Activated CD8-positive, alpha-beta memory T cell treated with anti-CD3 and anti-CD28 coated beads, Interleukin-2, amount 10 ng/mL, durations not matched to agents 7 days and 5 days (primary cell): ENCODE measurements at places on chromosomes 6 and 20. TPM values are rescaled to one million over a fixed set of nuclear protein-coding genes. Genes with fewer than 3 reads are reported as not detected.
A peak's percentile ranks its signal among the peaks of the same experiment; 100 is the strongest.

Gene C6orf15
- total RNA-seq, result not detected

Gene RNF39
- not detected for total RNA-seq

Gene FAM83C
- not detected for total RNA-seq

Gene IRF4
- 254 TPM for total RNA-seq

Gene CDH26
- 0.42 TPM for total RNA-seq

Gene THEMIS
- total RNA-seq, result 133 TPM

Gene SLC22A1
- 1.6 TPM for total RNA-seq

Gene NRSN1
- not detected for total RNA-seq

Gene DDX43
- 1.3 TPM for total RNA-seq

Gene CD24
- total RNA-seq, result 0.23 TPM

- H3K27me3 ChIP-seq, result no peaks in the 10 kb centered on the region
- DNase-seq, result peak; percentile 43
- peaks cover 2% of the 10 kb centered on the region for H3K36me3 ChIP-seq
- H3K27ac ChIP-seq, result no peak overlapping the region
- peaks cover 13% of the 10 kb centered on the region for H3K4me1 ChIP-seq
- no peak overlapping the region for H3K4me3 ChIP-seq
Measured at GRCh38 chr20:33522256-33522820, 32.4 kb downstream of the CBFA2T2 start.

DNA sequence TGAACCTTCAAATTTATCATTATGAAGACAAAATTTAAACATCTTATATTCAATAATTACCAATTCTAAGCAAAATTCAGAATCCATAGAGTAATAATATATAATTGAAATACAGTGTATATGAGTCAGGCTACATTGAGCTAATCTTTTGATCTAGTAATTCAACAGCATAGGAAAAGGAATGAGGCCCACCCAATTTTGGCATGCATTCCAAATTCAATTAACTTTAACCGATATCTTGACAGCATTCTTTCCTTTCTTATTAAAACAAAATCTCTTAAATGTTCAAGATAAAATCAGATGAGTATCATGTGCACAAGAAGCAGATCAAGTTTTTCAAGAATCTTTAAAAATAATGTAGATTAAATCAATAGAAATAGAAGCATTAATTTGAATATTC lies 132.9 kb upstream of the QKI start:
- H3K4me3 ChIP-seq, result no peak overlapping the region
- H3K4me1 ChIP-seq, result no peaks in the 10 kb centered on the region
- no peak for DNase-seq
- no peaks in the 10 kb centered on the region for H3K27me3 ChIP-seq

- DNase-seq, result no peak
- H3K4me1 ChIP-seq, result no peaks in the 10 kb centered on the region
Measured at GRCh38 chr6:99761711-99762110, 155.1 kb downstream of the PRDM13 start.

DNA sequence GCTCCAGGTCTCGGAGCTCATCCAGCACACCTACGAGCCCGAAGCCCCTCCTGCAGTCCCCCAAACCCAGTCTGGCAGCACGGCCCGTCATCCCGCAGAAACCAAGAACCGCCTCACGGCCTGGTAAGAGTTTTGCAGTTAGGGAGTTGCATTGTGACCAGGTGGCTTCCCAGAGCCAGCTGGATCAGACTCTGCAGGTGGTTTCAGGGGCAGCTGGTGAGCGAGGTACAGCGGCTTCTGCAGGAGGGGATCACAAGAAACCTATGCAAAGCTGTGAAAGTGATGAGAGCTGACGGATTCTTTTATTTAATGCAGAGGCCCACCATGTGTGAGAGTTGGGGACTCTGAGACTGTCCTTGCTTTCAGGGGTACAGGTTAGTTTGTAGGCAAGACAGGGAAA lies 45.9 kb upstream of the SCGN start:
- H3K36me3 ChIP-seq, result no peaks in the 10 kb centered on the region
- no peak for DNase-seq
- no peaks in the 10 kb centered on the region for H3K4me1 ChIP-seq

DNA sequence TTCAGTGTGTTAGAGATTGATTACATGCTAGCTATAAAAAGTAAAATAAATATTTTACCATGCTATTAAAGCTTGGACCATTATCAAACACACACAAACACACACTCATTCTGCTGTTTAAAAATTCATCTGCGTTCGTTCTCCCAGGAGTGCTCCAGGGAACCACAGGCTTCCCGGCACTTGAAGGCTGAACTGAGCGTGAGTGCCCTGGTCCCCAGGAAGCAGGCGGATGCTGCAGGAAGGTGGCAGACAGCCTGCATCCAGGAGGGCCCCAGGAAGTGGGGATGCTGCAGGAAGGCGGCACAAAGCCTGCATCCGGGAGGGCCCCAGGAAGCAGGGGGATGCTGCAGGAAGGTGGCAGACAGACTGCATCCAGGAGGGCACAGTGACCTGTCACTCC lies 147.2 kb upstream of the SNX9 start:
- no peak for DNase-seq
- H3K27ac ChIP-seq, result no peak overlapping the region
- no peak overlapping the region for H3K4me3 ChIP-seq
- no peaks in the 10 kb centered on the region for H3K36me3 ChIP-seq

DNA sequence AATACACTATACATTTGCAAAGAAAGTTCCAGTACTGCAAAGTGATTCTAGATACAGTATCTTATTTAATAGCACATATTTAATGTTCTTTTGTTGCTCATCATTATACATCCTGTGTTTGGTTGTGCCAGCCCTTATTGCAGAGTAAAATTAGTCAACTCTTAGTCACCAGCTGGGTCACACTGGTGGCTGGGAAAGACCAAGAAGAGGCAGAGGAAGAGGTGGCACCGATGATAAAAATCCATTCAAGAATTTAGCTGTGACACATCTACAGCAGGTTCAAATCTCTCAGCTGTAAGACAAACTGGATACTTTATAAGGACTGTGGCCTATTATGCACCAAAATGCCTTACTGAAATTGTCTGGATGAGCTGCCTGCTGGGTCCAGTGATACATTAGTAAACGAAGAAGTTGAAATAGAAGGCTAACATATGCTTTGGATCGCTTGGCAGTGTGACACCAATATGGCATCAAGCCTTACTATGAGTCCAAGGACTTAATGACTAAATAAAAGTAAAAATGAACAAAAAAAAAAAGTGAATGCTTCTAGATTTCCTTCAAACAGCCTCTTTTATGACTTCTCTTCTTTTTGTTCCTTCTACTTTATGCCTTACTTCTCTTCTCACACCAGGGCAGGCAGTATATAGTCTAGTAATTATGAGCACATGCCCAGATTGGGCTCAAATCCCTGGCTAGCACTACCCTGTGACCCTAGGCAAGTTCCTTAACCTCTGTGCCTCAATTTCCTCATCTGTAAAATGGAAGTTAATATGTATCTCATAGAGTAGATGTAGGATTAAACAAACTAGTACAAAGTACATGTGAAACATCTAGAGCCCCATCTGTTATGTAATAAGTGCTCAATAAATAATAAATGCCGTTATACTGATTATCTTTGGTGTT lies 29.4 kb upstream of the RNF8 start:
- H3K4me3 ChIP-seq, result no peak overlapping the region
- H3K36me3 ChIP-seq, result peaks cover 8% of the 10 kb centered on the region
- DNase-seq, result peak; percentile 53
- peaks cover 18% of the 10 kb centered on the region for H3K4me1 ChIP-seq

DNA sequence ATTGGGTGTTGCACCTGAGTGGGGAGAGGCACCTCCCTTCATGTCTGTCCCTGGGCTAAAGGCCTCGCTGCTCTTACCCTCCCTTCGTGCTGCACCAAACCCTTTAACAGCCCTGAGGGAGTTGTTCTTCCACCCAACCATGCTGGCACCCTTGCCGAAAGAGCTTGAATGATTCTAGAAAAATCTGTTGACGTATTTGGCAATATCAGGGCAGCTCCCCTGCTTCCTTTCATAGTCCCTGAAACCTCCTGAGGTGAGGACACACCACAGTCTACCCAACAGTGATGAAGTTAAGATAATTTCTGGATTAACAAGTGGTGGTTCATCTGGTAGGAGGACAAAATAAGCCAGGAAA lies 15.3 kb downstream of the CD83 start:
- no peak for DNase-seq
- no peaks in the 10 kb centered on the region for H3K27me3 ChIP-seq
- H3K4me3 ChIP-seq, result no peak overlapping the region
- H3K4me1 ChIP-seq, result peaks cover 6% of the 10 kb centered on the region

GRCh38 chr6:71420095-71420692 lies 131.6 kb downstream of the OGFRL1 start:
- H3K4me3 ChIP-seq, result peak overlapping the region; percentile 11
- DNase-seq, result no peak
- H3K27ac ChIP-seq, result no peak overlapping the region
- no peaks in the 10 kb centered on the region for H3K36me3 ChIP-seq
- H3K27me3 ChIP-seq, result peaks cover 56% of the 10 kb centered on the region
- H3K4me1 ChIP-seq, result peaks cover 4% of the 10 kb centered on the region

- no peak overlapping the region for H3K4me3 ChIP-seq
- H3K36me3 ChIP-seq, result no peaks in the 10 kb centered on the region
- H3K4me1 ChIP-seq, result peaks cover 14% of the 10 kb centered on the region
- no peak for DNase-seq
- no peak overlapping the region for H3K27ac ChIP-seq
- H3K27me3 ChIP-seq, result peaks cover 16% of the 10 kb centered on the region
Measured at GRCh38 chr6:108779536-108780275, 68.5 kb upstream of the ARMC2 start.

GRCh38 chr6:48087448-48087847 lies 23.5 kb downstream of the PTCHD4 start:
- H3K4me3 ChIP-seq, result no peak overlapping the region
- H3K4me1 ChIP-seq, result no peaks in the 10 kb centered on the region
- H3K27ac ChIP-seq, result no peak overlapping the region
- no peak for DNase-seq
- H3K27me3 ChIP-seq, result no peaks in the 10 kb centered on the region

DNA sequence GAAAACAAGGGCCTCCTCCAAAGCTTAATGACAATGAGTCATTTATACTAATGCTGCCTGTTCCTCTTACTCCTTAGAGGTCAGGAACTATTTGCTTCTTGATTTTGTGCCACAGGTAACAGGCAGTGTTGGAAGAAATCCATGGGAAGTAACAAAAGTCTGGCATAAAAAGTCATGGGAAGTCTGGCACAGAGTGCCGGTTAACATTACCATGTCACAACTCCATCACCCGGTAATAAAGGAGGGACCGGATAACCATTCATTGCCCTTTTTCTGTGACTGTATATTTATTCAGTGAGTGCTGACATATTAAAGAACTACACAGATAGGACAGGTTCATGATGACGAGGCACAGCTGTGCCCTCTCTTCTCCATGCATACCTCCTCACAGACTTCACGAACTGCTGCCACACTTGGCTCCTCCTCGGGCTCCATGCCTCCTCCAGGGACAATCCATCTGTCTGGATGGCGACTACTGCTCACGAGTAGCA lies 50.9 kb downstream of the NUDT3 start:
- peaks cover 28% of the 10 kb centered on the region for H3K4me1 ChIP-seq
- H3K4me3 ChIP-seq, result no peak overlapping the region
- no peak overlapping the region for H3K27ac ChIP-seq

DNA sequence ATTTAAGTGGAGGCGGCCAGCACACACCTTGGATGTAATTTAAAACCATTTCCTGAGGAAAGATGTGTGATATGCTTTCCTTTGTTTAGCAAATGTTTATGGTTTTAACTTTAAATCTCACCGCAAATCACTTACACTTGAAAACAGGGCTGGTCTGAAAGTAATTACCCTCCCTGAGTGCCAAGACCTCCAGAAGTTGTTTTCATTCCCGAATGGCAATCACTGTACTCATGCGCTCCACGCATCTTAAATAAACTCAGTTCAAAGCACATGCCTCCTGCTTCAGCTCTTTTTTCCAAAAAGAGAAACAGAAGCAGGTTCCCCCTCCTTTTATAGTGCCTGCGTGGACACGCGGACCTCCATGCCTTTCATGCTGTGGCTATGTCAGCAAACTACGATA lies 224.0 kb downstream of the SMOC2 start:
- H3K4me1 ChIP-seq, result no peaks in the 10 kb centered on the region
- H3K36me3 ChIP-seq, result no peaks in the 10 kb centered on the region
- H3K4me3 ChIP-seq, result no peak overlapping the region
- no peak overlapping the region for H3K27ac ChIP-seq
- no peak for DNase-seq

GRCh38 chr6:123715006-123715863 lies 78.5 kb upstream of the TRDN start:
- H3K27me3 ChIP-seq, result no peaks in the 10 kb centered on the region
- H3K4me1 ChIP-seq, result no peaks in the 10 kb centered on the region
- H3K36me3 ChIP-seq, result no peaks in the 10 kb centered on the region
- H3K4me3 ChIP-seq, result no peak overlapping the region
- no peak for DNase-seq
- H3K27ac ChIP-seq, result no peak overlapping the region

GRCh38 chr6:81755551-81755950 lies 3.1 kb upstream of the TENT5A start:
- H3K36me3 ChIP-seq, result peaks cover 4% of the 10 kb centered on the region
- H3K4me3 ChIP-seq, result no peak overlapping the region
- no peak for DNase-seq
- H3K27me3 ChIP-seq, result peaks cover 46% of the 10 kb centered on the region

DNA sequence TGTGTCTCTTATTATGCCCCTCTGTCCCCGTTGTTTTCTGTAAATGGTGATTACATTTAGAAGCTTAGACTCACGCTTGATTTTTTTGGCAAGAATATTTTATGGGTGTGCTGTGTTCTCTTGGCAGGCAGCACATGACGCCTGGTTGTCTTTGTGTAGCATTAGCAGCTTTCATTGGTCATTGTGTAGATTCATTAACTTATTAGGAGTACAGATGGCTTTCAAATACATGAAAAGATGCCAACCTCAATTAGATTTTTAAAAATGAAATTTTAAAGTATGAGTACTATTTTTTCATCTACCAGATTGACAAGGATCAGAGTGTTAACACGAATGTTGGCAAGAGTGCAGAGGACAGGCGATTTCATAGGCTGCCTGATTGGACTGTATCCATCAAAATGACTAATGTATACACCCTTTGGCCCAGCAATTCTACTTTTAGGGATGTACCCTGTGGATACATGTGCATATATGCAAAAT lies 15.2 kb downstream of the COX4I2 start:
- H3K4me3 ChIP-seq, result no peak overlapping the region
- H3K36me3 ChIP-seq, result no peaks in the 10 kb centered on the region
- H3K27ac ChIP-seq, result no peak overlapping the region
- H3K4me1 ChIP-seq, result no peaks in the 10 kb centered on the region

DNA sequence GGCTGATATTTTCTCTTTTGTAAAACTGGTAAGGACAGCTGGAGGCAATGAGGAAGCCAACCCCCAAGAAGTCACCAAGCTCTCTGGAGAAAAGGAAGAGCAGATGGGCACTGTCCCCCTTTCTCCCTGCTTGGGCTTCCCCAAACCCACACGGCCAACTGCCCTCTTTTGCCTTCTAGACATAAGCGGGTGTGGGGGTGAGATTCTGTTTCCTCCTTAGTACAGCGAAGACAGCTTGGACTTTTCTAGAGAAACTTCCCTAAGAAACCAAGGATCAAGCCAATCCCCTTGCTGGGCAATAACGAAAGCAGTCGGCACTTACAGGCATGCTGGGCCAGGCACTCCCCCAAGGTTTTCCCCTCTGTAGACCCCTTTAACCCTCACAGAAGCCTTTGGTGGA lies 110.3 kb downstream of the CDC5L start:
- H3K4me3 ChIP-seq, result no peak overlapping the region
- H3K36me3 ChIP-seq, result no peaks in the 10 kb centered on the region
- H3K4me1 ChIP-seq, result no peaks in the 10 kb centered on the region
- peaks cover 10% of the 10 kb centered on the region for H3K27me3 ChIP-seq

GRCh38 chr6:134046054-134046453 lies 6.4 kb downstream of the SLC2A12 start:
- no peak for DNase-seq
- peaks cover under 1% of the 10 kb centered on the region for H3K4me1 ChIP-seq
- no peak overlapping the region for H3K4me3 ChIP-seq
- peaks cover 2% of the 10 kb centered on the region for H3K36me3 ChIP-seq
- H3K27ac ChIP-seq, result no peak overlapping the region

GRCh38 chr20:45067087-45067486 lies 33.8 kb downstream of the KCNS1 start:
- H3K4me3 ChIP-seq, result no peak overlapping the region
- H3K4me1 ChIP-seq, result peaks cover 24% of the 10 kb centered on the region
- peaks cover 53% of the 10 kb centered on the region for H3K36me3 ChIP-seq
